ENCODE measurements at places on chromosomes 3 and 15.
A peak's percentile ranks its signal among the peaks of the same experiment; 100 is the strongest.

DNA sequence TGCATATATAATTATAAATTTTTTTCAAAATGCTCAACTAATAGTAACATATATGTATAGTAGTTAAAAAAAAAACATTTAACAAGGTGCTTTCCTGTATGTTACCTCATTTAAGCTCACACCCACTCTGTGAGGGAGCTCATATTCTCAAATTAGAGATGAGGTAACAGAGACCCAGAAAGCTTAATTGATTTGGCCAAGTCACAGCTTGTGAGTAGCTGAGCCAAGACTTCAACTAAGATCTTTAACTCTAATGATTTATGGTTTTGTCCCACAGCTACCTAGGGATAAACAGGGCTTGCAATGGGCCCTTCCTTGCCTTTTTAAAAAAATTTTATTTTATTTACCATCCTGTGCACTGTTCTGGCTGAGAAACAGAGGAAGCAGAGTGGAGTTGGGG lies 230.0 kb upstream of the GOLIM4 start:
- DNase-seq = no peak

DNA sequence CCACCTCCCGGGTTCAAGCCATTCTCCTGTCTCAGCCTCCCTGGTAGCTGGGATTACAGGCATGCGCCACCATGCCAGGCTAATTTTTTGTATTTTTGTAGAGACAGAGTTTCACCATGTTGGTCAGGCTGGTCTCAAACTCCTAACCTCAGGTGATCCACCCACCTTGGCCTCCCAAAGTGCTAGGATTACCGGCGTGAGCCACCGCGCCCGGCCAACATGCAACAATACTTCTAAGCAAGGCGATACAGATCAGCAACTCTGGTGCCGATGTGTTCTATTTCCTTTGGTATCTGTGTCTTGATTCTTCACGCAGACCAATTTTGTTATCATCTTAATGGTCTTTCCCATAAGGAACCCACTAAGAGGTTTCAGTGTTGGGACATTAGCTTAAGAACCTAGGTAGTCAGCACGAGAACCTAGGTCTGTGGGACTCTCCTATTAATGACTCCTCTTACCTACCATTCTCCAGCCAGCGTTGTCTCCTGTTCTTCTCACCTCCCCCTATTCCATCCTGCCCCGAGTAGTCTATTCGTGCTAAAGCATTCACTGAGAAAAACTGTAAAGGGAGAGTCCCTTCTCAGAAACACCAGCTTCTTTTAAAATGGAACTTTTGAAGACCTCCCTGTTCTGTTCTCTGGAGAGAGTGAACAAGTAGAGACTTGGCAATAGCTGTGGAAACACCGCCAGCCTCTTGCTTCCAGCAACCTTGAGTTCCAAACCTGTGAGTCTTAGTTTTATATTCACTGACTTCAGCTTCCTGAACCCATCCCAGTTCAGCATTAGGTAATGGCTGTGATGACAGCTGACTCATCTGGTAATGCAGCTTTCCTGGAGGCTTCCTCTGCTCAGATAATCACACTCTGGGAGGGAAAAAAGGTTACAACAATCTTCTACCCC lies 61.2 kb downstream of the TSC22D2 start:
- no peak for DNase-seq

- DNase-seq = peak; percentile 14
These were observed 584 bp upstream of the XCR1 start for GRCh38 chr3:46027736-46028397.

DNA sequence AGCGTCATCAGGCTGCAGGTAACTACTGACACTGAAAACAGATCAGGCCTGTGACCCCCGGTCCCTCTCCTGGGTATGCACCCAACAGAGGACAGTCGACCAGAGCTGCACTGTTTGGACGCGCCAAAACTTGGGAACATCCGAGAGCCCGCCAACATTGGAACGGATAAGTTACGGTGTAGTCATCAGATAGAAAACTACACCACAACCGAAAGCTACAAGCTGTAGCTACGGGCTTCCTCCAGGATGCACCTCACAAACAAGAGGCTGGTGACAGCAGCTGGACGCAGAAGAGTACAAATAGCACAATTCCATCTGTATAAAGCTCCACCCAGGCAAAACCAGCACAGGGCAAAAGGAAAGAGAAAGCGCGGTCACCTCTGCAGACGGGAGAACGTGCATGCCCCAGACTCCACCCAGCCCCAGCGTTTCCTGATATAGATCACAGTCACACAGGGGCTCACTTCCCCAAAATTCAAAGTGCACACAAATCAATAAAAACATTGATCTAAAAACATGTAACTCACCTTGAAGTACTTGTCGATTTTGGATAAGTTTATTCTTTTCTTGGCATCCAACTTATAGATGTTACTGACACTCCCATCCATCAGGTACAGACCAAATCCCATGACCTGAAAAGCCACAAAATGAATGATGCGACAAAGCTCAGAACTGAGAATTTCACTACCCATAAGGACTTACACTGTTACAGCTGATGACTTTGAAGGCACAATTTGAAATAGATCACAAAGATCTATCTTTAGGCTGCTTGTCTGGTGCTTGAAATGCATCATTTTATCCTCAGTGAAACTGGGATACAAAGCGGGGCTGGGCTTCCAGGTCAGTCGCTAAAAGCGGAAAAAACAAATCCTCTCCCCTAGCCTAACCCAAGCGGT lies 43.3 kb downstream of the CYFIP1 start:
- DNase-seq = peak; percentile 16

- DNase-seq = peak; percentile 73
These were observed 5.5 kb upstream of the GP5 start for GRCh38 chr3:194404365-194405140.

GRCh38 chr3:37183976-37184375 lies 9.6 kb upstream of the LRRFIP2 start:
- DNase-seq = no peak

DNA sequence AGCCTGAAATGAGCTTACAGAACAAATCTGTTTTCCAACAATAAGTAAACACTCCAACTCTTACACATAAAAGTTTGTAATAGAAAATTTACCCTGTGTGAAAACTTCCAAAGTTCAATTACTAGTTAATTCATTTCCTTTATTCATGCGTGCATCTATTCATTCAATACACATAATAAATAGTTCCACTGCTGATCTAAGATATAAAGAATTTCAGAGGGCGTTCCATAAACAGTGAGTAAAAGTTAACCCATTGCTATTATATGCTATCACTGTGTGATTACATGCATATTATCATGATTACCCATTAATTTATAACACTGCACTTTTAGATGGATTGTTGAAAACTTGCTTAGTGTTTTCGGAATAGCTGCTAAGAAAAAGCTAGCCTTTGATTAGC lies 36.2 kb upstream of the CFAP20DC start:
- no peak for DNase-seq

GRCh38 chr3:34444137-34444536 lies 645.7 kb downstream of the PDCD6IP start:
- DNase-seq = no peak

DNA sequence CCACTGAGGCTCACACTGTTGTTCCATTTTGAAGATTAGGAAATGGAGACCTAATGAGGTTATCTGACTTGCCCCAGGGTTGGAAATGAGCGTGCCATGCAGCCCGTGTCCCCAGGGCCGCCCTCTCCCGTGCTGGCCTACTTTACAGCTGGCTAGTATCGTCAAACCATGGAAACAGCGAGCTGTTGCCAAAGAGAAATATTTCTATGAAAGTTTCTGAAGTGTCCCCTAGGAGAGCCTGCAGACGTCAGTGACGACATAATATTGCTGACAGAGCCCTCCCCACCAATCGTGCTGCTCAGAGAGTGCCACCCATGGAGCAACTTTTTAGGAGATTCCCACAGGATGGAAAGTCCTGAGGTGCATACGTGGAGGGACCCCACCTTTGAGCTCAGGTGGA lies 11.2 kb upstream of the FAM174B start:
- no peak for DNase-seq

- DNase-seq = no peak
These were observed 95.4 kb upstream of the SNRPA1 start for GRCh38 chr15:101390462-101390861.

DNA sequence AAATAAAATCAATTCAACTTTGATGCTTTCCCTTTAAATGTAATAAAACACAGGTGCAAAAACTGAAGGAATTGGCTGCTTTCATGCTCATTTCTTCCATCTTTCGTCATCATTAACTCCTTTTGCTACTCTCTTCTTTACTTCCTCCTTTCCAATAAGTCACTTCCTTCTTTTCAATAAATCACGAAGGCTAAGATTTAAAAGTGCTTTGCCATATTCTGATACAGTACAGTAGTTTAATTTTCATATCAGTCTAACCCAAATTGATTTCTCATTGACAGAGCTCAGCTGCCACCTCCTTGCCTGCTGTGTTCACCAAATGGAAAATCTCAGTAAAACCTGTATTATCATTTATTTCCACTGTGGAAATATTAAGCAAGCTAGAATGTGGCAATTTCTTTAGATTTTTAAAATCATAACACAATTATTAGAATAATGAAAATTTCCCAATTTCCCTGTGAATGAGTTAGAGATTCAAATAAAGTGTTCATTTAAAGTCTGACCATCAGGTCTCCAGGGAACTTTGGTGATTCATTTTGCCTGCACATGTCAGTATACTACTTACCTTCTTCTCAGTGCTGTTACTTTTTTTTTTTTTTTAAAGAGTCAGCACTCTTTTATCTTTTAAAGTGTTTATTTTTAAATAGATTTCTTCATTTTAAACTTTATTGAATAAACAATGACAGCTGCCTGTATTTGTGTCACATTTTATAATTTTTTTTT lies 41.6 kb downstream of the NANOGP8 start:
- DNase-seq = peak; percentile 13

DNA sequence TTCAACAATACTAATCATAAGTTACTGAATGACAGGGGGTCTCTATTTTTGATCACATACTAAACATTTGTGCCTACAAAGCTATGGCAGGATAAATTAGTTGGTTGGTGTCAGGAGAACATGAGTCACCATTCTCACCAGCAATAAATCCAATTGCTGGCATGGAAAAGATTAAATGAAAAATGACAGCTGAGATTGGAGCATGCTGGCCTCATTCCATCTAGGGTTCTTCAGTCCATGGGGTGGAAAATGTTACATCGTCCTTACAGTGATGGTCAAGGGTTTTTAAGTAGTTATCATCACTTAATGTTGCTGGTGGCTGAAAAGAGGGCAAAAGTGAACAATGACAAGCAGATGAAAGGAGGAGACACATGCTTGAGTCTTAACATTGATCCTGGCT lies 180.1 kb upstream of the BCL6 start:
- no peak for DNase-seq

GRCh38 chr15:94793207-94793606 lies 561.8 kb downstream of the MCTP2 start:
- no peak for DNase-seq

DNA sequence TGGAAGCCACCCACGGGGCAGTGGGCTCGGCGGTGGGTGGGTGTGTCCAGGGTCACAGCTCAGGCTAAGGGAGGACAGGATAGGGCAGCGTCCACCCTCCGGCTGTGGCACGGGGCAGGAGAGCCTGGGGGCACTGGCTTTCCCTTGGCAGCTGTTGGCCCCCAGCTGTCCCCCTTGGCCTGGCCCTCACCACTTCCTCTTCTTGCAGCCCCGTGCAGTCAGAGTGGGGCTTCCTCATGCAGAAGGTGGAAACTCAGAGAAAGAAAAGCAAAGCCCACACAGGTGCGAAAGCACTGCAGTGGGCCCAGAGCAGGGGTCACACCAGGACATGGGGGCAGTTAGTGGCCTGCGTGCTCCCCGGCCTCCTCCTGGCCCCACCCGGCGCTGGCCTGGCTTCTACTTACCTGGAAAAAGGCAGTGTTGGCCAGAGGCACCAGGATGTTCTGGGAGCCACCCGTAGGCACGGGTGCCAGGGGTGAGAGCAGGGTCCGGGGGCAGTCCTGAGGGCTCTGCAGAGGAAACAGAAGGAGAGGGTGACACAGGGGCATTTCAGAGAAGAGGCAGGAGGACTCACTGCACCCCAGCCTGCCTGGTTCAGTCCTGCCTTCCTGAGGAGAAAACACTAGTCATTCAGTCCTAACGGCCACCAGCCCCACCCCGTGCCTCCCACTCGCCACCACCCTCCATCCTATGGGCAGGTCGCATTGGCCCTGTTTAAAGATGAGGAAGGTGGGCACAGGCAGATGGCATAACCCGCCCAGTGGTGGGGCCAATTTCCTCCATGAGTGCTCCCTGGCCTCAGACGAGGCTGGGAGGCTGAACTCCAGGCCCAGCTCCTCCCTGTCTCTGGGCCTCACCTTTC lies 28.3 kb downstream of the PLXND1 start:
- peak; percentile 92 for DNase-seq

DNA sequence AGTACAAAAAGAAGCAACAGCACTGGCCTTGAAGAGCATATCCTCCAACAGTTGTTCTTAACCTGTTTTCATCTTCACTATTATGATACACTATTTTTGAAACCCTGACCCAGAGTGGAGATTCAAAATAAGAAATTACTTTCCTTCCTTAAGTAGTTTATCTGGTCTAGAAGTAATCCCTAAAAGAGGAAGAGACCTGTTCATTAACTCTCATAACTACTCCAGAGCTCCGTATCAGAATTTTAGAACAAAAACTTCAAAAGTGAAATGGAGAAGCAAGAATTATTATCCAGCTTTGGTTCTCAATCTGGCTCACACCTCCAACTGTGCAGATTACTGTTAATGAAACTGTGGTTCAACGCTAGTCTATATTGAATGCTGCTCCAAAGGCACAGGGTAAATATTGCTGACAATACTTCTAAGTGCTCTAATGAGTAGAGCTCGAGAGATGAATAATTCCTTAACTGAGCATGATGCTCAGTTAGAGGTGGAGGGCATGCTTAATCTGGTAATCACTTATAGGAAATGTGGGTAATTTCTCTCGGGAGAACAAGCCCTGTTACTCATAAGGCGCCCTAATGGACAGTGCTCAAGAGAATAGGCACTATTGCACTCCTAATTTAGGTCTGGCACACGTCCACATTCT lies 5.2 kb downstream of the LCMT2 start:
- DNase-seq = no peak

DNA sequence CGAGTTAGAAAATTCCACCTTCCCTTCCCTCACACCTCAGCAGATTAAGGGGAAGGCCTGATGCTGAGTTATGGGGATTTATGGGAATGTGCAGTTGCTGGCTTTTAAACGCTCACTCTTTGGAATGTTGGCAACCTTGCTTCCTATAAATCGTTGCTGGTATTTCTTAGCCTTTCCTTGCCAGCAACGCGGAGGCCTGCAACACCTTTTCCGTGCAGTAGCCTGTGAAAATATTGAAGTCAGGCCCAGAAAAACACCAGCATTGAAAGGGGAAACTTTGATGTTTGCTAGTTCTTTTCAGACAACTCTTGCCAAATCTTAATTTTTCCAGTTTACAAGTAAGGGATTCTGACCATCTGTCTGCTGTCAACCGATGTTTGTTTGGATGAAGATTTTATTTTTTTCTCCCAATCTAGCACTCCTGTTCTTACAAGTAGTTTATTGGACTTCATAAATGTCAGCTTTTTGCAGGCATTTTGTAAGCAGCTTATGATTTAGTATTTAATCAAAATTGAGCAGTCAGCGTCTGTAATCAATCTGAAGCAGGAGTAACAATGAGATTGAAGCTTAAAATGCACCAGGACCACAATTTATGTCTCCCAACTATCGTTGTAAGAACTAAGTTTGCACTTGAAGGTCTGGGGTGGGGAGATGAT lies 251.0 kb downstream of the RPLP1 start:
- no peak for DNase-seq
